ENCODE measurements at places on chromosomes 4 and X.

DNA sequence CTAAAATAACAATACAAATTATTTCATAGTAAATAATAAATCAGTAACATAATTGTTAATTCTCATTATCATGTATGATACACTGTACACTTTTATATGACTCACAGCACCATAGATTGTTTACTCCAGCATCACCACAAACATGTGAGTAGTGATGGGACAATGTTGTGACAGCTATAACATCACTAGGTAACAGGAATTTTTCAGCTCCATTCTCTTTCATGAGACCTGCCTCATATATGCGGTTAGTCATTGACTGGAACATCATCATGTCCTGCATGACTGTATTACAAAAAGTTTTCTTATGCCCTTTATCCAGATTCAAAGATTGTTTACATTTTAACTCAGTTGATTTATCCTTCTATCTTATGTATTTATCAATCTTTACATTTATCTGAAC is 1530.0 kb downstream of the PCDH18 start:
- no peak for DNase-seq

GRCh38 chrX:23292988-23293651 is 41.5 kb upstream of the PTCHD1 start:
- DNase-seq = peak; percentile 73

- no peak for DNase-seq
These were observed 38.1 kb downstream of the MID1 start for GRCh38 chrX:10582215-10582733.

DNA sequence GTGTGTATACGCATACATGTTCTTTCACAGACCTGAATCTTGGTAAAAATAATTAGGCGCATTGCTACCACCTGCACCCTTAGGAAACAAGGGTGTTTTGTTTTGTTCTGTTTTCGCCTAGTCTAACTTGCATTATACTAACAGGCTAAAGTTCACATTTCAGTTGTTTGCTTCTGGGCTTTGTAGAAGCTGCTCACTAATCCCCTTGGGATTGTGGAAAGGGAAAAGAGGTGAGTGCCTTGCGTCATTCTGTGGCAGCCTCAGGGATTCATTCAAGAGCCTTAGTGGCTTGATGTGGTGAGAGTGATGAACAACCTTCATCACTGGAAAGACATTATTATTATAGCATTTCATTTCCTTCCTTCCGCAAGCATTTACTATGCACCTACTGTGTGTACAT is 331.1 kb downstream of the ADGRL3 start:
- DNase-seq = no peak

GRCh38 chrX:110308220-110308619 is 9.7 kb downstream of the AMMECR1 start:
- DNase-seq = peak; percentile 11

DNA sequence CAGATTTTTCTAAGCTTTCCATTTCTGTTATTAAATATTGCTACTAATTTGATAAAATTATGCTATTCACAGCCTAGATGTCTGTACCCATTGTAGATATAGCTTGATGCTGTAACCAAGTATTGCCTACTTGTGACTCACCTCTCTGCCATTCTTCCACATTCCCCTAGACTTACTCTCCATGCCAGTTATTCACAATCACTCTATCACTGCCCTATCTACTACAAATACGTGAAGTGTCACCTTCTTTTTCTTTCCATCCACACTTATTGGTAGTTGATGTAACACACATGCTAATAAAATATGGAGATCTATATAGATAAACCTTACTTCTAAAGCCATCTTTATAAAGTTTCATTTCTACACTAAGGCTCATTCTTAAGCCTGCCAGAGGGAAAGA is 179.4 kb upstream of the PACRGL start:
- no peak for DNase-seq

Data from astrocyte of the cerebellum (primary cell).